T-helper 2 cell (primary cell): ENCODE measurements at places on chromosomes 1 and 21.

GRCh38 chr1:115228191-115228590 is 109.9 kb downstream of the NGF start:
- DNase-seq: no peak

DNA sequence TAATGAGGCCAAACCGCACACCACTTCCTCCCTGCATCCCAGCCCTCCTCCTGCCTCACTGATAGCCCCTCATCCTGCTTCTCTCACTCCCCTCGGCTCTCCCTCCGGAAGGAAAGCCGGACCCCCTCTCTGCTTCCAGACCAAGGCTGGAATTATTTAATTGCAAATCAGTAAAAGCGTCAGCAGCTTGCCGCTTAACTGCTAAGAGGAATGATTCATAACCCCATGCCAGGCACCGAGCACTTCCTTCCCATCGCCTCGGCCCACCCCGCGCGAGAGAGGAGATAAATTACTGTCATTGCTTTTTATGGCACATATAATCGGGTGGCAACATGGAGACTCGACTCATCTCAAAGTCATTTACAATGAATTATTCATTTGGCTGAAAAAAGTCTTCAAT is 77.3 kb downstream of the UBIAD1 start:
- DNase-seq: no peak

DNA sequence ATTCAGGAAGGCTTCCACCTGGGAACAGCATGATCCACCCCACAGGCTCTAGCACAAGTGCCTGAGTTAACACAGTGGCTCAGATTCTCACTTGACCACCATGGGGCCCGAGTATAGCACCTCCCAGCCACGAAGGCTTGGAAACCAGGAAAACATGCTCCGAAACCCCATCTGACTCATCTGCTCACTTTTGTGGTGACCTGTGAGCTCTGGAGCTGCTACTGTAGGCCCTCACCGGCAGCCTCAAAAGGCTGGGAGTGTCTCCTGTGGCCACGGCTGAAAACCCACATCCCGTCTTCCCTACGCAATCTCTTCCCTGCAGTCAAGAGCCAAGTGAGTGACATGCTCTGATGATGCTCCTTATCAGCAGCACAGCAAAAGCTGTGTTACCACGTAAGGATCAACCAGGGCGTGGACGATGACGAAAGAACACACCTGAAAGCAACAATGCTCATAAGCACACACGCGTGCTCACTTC is 81.4 kb downstream of the TGFBR3 start:
- peak; percentile 100 for DNase-seq

DNA sequence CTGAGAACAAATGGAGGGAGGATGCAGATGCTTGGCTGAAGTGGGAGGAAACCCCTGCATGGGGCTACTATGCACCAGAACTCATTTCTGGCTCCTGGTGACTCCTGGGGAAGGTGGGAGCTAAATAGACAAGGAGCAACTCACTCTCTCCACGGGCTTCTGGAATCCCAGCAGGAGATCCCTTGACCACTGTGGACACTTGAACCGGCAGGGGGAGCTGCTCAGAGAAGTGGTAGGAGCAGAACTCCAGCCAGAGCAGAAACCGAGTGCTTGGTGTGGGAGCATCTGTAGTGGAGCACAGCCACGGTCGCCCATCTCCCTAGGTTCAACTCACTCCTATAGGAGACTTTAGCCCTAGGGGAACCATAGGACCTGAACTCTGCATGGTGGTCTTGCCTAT is 205.6 kb upstream of the GJB5 start:
- no peak for DNase-seq

GRCh38 chr1:68331117-68331865 is 99.0 kb upstream of the WLS start:
- DNase-seq: no peak

DNA sequence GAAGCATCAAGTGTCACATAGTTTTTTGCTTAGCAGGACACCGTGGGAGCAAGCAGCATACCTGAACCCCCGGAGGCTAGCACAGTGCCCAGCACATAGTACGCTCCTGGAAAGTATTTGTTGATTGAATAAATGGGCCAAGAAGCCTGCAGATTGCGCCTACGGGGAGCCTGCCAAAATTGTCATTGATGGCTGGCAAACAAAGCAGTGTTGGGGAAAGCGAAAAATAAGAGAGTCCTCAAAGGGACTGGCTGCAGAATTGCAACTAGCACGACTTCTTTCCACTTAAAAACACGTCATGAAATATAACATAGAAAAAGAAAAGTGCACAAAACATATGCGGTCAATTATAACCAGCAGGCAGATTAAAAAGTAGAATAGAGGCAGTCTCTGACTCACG is 125.2 kb upstream of the GALNT2 start:
- no peak for DNase-seq

GRCh38 chr1:36525166-36525565 is 42.5 kb upstream of the CSF3R start:
- no peak for DNase-seq

DNA sequence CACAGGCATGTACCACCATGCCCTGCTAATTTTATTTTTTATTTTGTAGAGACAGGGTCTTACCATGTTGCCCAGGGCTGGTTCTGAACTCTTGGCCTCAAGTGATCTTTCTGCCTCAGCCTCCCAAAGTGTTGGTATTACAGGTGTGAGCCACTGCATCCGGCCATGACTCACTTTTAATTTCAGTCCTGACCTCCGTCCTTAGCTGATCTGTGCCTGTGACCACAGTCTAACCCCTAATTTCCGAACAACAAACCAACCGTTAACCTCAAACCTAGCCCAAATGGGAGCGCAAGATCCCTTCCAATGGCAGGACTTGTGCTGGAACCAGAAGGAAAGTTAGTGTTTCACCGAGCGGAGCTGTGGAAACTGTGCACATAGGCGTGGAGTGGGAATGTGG is 29.3 kb upstream of the MAN1C1 start:
- no peak for DNase-seq

DNA sequence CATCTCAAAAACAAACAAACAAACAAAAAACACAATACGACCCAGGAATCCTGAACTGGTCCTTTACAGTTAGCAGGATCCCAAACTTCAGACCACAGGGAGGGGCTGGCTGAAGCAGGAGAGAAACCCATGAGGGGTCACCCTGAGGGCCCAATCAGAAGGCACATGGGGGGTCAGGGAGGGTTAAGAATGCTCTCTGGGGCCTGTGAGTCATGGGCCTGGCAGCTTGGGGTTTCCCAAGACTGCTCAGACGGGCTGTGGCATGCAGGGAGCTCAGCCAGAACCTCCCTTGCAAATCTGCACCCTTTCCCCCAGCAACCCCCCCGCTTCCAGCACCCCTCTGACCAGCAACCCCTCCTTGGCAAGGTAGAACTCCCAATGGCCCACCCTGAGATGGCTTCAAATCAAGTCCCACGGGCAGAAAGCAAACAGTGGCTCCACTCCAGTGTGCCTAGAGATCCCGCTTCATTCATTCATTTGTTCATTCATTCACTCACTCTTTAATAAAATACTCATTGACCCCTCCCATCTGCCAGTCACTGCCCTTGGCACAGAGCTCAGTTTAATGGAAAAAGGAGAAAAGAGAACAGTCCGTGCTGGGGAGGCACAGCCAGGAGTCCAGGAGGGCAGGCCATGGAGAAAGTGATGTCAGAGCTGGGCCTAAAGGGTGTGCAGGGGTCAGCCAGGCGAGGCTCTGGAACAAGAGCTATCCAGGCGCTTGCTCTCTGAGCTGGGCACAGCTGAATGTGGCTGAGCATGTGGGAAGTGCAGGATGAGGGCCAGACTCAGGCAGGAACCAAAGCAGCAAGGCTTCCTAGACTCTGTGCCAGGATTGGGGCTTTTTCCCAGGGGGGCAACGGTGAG is 8.2 kb downstream of the UQCRHL start:
- no peak for DNase-seq

DNA sequence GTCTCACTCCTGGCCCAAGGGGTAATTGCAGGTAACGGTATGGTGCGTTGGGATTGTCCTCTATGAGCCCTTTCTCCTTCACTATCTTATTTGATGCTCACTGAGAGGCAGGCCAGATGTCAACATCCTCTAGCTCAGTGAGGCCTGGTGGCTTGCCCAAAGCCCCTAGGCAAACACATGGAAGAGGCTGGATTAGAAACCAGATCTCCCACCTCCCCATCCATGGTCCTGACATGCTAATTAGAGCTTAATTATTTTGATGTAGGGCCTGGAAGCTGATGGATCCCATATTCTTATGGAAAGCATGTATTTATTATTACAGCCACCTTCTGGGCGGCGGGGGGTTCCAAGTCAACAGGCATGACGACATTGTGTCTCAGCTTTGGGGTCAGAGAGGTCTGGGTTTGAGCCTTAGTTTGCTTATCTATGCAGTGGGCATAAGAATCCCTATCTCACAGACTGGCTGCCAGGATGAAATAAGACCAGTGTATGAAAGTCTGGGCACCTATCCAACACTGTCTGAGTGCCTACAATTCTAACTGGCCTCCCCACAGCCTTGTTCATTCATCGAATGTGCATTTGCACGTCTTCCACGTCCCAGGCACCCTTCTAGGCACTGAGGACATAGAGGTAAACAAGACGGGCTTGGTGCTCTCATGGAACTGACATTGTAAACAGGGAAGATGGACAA is 6.2 kb downstream of the SMPDL3B start:
- no peak for DNase-seq

- no peak for DNase-seq
These were observed 4.7 kb downstream of the CELSR2 start for GRCh38 chr1:109253803-109254620.

DNA sequence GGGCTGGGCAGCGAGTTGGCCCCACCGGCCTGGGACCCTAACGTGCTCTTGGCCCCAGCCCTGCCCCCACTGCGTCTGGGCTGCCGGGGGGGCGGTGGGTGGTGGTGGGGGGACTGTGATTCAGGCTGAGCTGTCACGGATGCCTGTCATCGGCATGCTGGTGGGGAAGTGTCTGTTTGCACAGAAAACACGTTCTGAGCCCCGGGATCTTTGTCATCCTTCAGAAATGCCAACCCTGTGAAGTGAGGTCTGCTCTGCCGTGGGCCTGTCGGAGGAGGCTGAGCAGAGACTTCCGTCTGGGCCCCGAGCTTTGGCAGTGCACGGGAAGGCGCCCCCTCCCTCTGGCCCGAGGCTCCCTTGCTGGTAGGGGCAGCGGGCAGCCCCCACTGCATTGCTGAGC is 24.3 kb upstream of the PLCH2 start:
- DNase-seq: no peak

DNA sequence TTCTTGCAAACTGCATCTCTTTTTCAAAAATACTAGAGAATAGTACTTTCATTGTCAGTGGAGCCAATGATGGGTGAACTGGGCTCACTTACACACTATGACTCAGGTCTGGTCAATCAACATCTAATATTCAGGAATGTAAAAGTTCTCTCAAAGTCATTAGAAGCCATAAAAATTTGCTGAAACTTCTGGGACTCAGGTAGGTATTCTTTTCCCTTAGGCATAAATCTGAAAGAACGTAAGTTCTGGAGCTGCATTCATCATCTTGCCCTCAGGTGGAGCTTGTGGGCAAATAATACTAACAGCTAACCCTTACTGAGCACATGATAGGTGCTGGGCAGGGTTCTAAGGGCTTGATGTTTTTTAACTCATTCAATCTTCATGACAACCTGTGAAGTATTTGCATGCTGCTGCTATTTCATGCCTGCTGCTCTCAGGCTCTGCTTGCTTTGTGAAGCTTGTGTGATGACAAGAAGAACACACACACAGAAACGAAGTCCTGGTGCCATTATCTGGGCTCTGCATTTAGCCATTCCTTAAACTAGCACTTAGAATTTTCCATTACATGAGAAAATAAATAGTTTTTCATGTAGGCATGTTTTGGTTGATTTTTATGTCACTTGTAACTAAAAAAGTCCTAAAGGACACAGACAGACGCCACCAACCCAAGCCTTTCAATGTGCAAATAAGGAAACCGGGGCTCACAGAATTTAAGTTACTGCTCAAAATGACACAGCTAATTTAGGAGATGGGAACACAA is 394.2 kb upstream of the LYPLAL1 start:
- no peak for DNase-seq

GRCh38 chr1:183730886-183731573 is 73.9 kb upstream of the RGL1 start:
- DNase-seq: no peak

DNA sequence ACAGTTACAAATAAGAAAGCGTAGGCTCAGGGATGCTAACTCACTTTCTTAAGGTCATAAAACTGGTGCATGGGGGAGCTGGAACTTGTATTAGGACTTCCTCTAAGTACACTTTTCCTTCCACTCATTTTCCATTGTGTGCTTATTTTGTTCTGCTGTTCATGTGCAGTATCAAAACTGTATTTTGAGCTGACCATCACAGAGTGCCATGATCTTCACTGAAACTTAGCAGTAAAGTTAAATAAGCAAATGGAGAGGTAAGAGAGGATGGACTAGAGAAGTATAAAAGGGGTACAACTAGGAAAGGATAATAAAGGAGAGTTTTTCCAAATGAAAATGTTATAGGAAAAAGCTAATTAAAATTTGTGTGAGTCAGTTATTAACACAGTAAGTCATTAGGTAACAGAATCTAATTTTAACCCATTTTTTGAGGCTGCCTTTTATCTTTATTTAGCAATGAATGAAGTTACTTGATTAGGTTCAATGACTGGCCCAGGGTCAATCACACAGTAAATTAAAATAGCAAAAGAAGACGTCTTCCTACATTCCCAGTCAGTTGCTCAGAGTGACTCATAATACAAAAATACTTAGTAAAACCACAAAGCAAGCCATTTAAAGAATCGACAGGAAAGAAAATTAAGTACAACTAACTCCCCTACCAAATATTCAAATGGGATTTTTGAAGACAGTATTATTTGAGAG is 165.8 kb upstream of the C1orf105 start:
- DNase-seq: no peak
